ENCODE measurements at places on chromosomes 16 and 17.

DNA sequence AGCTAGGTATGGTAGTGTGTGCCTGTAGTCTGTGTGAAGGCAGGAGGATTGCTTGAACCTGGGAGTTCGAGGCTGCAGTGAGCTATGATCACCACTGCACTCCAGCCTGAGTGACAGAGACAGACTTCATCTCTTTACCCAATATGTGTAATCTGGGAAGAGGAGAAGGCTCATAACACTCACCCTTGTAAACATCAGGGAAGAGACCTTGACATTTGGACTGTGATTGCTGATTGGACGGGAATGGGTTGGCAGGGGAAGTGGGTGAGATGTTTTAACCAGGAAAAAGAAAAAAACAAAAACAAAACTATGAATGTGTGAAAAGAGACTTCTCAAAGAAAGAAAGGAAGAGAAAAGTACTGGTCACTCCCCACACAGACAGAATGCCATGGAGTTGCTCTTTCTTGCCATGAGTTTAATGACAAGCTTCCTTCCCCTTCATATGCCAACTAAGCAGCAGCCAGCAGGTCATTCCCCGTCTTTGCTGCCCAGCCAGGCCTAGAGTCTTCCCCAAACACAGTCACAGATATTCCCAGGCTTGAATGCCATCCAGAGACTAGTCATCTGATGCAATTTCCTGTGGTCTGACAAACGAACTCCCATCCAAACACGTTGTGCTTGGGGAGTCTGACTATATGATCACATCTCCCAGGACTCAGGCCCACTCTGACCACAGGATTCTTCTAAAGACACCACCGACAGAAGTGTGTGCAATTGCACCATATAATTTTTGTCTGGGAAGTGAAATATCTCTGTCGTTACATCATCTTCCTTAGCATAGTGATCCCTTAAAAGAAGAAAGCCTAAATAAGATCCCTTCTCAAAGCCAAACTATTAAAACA lies 3.6 kb upstream of the XAF1 start:
- DNase-seq, result no peak

GRCh38 chr17:74737299-74738050 lies 419 bp downstream of the RAB37 start:
- no peak for DNase-seq

GRCh38 chr16:14505846-14506245 lies 124.2 kb downstream of the PARN start:
- DNase-seq, result no peak

GRCh38 chr16:31487720-31488467 lies 5.0 kb downstream of the SLC5A2 start:
- DNase-seq, result no peak

DNA sequence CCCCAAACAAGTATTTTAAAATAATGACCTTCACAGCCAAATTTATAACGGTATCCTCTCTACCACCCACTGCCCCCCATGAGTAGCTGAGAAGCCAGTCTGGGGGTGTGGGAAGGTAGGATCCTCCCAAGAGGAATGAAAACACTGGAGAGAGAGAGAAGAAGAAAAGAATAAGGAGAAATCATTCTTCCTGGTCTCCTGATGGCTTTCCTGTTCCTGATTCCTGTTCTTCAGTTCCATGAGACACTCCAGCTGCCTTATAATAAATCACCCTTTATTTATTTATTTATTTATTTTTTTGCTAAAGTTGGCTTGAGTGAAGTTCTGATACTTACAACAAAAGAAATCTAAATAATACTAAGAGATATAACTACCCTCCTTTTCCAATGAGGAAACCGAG lies 56.4 kb upstream of the FAM20A start:
- DNase-seq, result no peak

DNA sequence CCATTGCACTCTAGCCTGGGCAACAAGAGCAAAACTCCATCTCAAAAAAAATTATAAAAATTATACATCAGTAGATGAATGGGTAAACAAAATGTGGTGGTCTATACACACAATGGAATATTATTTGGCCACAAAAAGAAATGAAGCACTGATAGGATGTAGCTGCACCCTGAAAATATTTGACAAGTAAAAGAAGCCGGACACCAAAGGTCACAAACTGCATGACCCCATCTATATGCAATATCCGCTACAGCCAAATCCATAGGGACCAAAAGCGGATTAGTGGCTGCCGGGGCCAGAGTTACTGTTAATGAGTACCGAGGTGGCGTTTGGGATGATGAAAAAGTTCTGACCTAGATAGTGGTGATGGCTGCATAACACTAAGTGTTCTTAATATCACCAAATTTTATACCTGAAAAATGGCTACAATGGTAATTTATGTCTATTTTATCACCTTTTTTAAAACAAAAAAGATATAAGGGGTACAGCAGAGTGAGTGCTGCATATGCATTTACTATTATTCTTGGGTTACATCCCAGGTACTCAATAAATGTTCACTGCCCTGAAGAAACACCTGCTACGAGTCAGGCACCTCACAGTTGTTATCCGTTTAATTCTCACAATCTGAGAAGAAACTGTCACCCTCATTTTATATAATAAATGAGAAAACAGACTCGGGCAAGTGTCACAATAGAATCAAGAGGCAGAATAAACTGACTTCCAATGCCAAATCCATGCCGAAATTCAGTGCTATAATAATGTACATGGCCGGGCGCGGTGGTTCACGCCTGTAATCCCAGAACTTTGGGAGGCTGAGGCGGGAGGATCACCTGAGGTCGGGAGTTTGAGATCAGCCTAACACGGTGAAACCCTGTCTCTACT lies 807 bp upstream of the HBQ1 start:
- DNase-seq, result no peak

- DNase-seq, result no peak
Measured at GRCh38 chr16:48318630-48319029, 66.6 kb downstream of the SIAH1 start.
